CD4-positive, alpha-beta memory T cell (primary cell): ENCODE measurements at places on chromosomes 1 and 21. TPM values are rescaled to one million over a fixed set of nuclear protein-coding genes. Genes with fewer than 3 reads are reported as not detected.

GRCh38 chr1:97875996-97876395, 44.8 kb downstream of the DPYD start:
- H3K27ac ChIP-seq = no peak overlapping the region
- peaks cover under 1% of the 10 kb centered on the region for H3K36me3 ChIP-seq
- H3K4me1 ChIP-seq = no peaks in the 10 kb centered on the region

GRCh38 chr1:161193561-161194235, 5.2 kb downstream of the ADAMTS4 start:
- H3K4me1 ChIP-seq = peaks cover 37% of the 10 kb centered on the region
- no peaks in the 10 kb centered on the region for H3K27me3 ChIP-seq
- no peaks in the 10 kb centered on the region for H3K36me3 ChIP-seq
- no peak overlapping the region for H3K4me3 ChIP-seq
- no peak for DNase-seq

DNA sequence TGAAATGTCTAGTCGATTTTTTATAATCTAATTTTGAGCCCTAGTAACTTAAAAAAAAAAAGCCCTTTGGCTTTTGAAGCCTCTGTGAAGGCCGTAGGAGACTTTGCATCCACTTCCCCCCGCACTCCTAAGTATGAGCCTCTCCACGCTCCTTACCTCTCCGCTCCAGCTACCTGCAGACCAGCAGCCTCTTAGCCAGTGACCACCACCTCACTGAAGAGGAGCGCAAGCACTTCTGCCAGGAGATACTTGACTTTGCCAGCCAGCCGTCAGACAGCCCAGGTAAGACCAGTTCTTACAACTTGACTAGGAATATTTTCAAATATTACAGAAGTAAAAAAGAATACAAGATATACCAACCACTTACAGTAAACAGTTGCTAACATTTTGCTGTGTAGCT, 27.4 kb upstream of the PWP2 start:
- peaks cover 49% of the 10 kb centered on the region for H3K36me3 ChIP-seq
- H3K4me1 ChIP-seq = peaks cover 67% of the 10 kb centered on the region
- no peaks in the 10 kb centered on the region for H3K27me3 ChIP-seq
- DNase-seq = no peak

DNA sequence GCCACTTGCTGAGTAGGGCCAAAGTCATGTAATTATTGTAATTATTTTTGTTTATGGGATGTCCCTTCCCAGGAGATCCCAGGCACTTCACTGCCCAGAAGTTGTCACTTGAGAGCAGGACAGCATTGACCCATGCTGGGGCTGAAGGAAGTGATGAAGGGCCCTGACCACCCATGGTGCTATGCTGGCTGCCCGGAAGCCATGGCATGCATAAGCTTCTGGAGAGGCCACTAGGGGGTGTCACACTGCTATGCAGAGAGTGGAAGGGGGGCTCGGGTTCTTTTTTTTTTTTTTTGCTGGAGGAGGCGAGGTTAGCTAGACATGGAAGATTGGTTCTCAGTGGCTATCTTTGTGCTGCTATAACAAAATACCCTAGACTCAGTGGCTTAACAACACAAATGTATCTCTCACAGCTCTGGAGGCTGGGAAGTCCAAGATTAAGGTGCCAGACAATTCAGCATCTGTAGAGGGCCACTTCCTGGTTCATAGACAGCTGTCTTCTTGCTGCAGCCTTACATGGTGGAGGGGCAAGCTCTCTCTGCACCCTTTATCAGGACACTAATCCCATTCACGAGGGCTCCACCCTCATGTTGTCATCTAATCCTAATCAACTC, 84.9 kb downstream of the CNIH3 start:
- no peaks in the 10 kb centered on the region for H3K36me3 ChIP-seq
- no peak overlapping the region for H3K4me3 ChIP-seq

GRCh38 chr1:193569096-193569982, 382.9 kb upstream of the B3GALT2 start:
- H3K27ac ChIP-seq = peak overlapping the region; percentile 43
- peak; percentile 54 for DNase-seq
- peaks cover 26% of the 10 kb centered on the region for H3K4me1 ChIP-seq
- no peak overlapping the region for H3K4me3 ChIP-seq
- H3K27me3 ChIP-seq = no peaks in the 10 kb centered on the region
- no peaks in the 10 kb centered on the region for H3K36me3 ChIP-seq

The TACSTD2 gene
- not detected for total RNA-seq
